ENCODE measurements at places on chromosomes 4 and X. TPM values are rescaled to one million over a fixed set of nuclear protein-coding genes. Genes with fewer than 3 reads are reported as not detected.

DNA sequence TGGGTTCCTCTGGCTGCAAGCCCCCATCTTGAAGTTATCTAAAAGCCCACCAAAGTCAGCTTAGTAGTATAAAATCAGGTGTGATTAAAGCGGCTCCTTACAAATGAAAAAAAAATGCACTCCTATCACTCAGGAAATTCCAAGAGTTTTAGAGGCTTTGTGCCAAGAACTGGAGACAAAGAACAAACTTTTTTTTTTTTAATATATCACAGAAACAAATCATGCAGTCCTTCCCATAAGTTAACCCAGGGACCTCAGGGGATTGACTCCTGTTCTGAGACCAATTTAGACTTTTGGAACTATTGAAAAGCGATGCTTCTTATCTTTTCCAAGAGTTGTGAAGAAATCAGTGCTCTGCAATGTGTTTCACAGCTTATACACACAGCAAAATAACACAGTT, 53.6 kb downstream of the HHIP start:
- DNase-seq: no peak

TRIM2 gene
- 14.7 TPM for total RNA-seq

GRCh38 chr4:65789805-65790204, 119.5 kb upstream of the EPHA5 start:
- DNase-seq: no peak

- no peak for DNase-seq
Measured at GRCh38 chrX:37314531-37314930, 34.6 kb upstream of the PRRG1 start.

DNA sequence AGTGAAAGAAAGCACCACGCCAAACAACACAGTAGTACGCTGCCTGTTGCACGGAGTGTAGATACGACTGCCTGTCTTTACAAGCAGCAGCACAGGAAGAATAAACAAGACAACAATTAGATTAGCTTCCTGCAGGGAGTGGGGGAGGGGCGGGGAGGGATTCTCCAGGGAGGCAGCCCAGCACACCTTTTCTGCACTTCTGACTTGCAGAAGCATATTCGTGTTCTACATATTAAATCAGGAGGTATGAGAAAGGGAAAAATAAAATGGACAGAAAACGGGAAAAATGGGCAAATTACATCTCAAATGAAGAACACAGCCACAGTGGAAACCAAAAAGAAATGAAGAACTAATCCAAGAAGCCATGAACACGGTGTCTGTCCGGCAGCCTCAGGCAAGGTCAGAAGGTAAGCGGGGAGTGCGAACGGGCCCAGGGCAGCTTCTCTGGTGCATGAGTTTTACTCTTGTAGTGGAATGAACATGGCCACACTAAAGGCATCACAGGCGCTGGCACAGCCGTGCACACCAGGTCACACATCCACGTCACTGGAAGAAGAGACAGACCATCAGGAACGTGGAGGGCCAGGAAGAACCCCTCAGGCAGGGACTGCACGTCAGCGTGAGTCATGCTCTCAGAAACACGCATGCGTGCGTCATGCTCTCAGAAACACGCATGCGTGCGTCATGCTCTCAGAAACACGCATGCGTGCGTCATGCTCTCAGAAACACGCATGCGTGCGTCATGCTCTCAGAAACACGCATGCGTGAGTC, 20.1 kb upstream of the ADRA2C start:
- no peak for DNase-seq
